ENCODE measurements at places on chromosomes 12 and 14.
A peak's percentile ranks its signal among the peaks of the same experiment; 100 is the strongest.

- DNase-seq, result peak; percentile 25
These were observed 347 bp downstream of the SYNDIG1L start for GRCh38 chr14:74425525-74426201.

DNA sequence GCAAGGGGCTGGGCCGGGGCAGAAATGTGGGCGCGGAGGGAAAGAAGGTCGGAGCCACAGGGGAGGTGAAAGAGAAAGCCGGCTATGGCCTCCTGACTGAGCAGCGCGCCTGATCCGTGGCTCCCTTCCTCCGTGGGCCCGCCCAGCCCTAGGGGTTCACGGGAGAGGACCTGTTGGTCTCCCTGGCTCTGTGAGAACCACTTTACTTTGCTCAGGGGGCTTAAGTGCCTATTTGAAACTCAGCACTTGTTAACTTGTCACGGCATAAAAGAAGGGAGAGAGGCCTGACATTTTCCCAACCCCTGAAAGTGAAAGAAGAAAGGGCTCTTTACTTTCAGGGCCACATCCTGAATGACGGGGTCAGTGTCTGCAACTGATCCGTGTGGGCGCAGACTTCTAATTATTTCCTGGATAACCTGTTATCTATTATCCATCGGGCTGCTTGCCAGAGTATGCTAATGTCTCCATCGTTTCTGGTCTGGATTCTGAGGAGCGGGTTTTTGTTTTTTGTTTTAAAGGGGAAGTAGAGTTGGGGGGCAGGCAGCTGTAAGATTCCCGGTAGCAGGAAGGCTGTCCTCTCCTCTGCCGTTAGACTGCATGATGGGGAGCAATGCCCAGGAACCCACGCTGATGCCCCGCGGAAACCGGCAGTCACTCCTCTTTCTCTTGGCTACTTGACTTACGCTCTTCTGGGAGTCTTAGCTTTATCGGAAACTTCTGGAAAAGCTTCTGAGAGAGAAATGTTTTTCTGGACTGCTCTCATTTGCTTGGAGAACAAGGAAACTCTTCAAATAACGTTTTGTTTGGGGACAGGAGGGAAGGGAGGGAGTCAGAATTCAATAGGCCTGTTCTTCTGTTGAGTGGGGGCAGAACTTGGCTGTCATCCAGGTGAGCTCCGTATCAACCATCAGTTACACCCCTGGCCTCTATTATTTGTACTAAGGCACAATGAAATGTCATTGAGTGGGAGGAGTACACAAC is 127.7 kb upstream of the MAX start:
- peak; percentile 42 for DNase-seq

GRCh38 chr14:94337274-94337673 is 14.1 kb upstream of the SERPINA6 start:
- DNase-seq, result peak; percentile 82

- no peak for DNase-seq
These were observed 86.6 kb downstream of the TMTC3 start for GRCh38 chr12:88228720-88229119.

- DNase-seq, result no peak
These were observed 3.2 kb upstream of the SOCS2 start for GRCh38 chr12:93569301-93569655.

DNA sequence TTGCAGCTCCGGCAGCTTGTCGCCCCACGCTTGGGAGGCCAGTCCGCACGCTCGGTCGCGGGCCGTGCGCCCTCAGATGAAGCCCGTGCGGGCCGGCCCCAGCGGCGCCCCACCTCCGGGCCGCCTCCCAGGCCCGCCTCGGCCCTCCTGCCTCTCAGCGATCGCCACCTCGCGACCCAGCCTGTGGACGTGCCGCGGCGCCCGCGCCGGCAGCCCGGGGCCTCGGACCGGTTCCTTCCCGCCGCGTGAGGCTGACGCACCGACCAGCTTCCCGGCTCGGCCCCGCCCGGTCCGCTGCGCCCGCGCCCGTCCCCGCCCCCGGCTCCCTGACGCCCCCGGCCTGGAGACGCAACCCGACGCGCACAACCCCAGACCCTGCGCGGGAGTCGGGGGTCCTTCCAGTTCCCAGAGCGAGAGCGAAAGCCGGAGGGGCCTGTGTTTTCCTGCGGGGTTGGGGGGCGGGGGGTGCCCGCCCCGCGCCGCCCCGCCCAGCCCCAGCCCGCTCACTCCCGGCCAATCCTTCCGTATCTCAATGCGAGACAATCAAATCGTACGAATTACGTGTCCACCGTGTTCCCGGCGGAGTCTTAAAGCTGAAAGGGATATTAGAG is at the start of gene ERO1A:
Gene ERO1A (minus strand): TSS at position 78 of the 611 bp plus-strand sequence. CDS start 77 bp downstream, at position 1.
- DNase-seq, result peak; percentile 90

- no peak for DNase-seq
These were observed 34.4 kb upstream of the EPS8 start for GRCh38 chr12:15823360-15824128.

DNA sequence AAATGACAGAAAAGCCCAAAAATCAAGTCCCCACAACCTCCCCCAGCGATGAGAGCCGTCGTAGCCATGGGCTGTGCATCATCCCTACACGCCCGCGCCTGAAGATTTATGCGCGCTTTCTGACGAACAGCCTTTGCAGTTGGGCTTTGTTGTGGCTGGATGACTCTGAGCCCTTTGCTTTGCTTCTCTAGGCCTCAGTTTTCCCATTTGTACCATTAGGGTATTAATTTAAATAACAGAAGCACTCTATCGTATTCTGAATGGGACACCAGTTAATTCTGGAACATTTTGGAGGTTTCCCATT is 24.2 kb downstream of the SFSWAP start:
- no peak for DNase-seq

GRCh38 chr12:2640281-2640680 is 154.5 kb upstream of the FKBP4 start:
- no peak for DNase-seq

- DNase-seq, result no peak
These were observed 9.2 kb downstream of the NIN start for GRCh38 chr14:50821510-50822464.

DNA sequence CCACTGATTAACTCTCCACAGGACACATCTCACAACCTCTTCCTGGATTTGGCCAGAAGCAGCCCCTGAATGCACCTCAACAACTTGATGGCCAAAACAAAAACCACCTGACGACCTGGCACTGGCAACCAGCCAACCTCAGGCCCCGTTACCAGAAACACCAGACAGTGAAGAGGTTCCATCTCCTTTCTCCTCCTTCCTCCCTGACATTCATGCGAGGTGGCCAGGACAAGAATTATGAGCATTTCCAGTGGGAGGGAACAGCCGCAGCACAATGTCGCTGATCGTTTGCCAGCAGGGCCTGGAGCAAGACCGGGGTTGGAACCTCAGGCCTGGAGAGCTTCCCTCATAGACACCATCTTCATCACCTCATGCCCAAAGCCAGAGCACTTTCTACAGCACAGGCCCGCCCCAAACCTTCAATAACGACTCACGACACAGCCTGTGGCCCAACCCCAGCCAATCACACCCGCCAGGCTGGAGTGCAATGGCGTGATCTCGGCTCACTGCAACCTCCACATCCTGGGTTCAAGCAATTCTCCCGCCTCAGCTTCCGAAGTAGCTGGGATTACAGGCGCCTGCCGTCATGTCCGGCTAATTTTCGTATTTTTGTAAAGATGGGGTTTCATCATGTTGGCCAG is 48.7 kb downstream of the CCDC88C start:
- DNase-seq, result no peak

GRCh38 chr12:131499864-131500190 is 211.1 kb upstream of the SFSWAP start:
- DNase-seq, result no peak

DNA sequence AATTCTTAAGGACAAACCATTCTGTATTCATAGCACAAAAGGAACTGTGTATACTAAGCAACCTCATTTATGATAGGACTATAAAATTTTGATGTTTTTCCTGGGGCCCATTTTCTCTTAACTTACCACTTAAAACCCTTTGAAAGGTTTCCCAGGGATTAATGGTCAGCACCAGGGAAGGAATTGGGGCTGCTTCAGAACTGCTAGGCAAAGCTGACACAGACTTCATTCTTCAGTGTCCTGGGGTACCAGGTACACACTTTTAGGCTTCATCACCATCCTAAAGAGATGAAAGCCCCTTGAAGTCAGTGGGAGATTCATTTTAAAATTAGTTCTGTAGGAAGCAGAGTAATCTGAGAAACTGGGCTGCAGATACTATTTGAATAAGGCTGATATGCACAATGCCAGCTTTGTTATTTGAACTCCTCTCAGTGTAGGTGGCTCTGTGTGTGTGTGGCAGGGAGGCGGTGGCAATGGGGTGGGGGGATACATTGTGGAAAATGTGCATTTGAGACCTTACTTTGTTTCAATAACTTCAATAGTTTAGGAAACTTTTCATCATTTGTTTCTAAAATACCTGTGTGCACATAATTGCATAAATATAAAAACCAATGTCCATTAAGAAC is 329.3 kb upstream of the DCN start:
- no peak for DNase-seq

DNA sequence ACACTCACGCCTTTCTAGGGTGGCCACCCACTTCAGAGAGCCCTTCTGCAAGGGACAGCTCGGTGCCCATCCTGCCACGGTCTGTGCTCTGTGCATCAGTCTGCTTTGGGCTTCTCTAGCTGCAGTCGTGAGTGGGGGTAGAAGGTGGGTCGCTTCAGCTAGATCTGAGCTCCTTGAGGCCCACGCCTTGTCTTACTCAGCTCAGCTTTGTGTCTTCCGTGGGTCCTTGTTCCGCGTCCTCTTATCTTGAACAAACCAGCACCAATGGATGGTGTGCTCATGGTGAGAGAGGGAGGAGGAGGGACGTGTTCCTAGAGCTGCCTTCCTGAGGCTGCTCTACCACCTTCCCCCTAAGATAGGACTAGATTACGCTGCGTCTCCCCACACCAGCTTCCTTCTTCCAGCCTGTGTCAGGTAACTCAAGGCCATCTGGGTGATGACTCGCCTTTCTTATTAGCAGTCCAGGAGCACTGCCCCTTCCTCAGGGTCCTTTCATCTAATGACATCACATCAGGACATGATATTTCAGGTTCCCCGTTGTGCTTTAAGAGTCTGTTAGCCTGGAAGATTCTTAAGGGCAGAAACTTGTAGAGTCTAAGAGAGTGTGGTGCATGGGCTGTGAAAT is 118.8 kb downstream of the TSPAN9 start:
- DNase-seq, result no peak

- DNase-seq, result peak; percentile 21
These were observed 367 bp downstream of the GALNT16 start for GRCh38 chr14:69260190-69260860.

- peak; percentile 93 for DNase-seq
These were observed 25.3 kb downstream of the JDP2 start for GRCh38 chr14:75452900-75453816.

- DNase-seq, result peak; percentile 57
These were observed 19.1 kb downstream of the BBOF1 start for GRCh38 chr14:74038020-74038859.

GRCh38 chr12:56317675-56318074 is 1.9 kb upstream of the CNPY2 start:
- no peak for DNase-seq
